ENCODE measurements at places on chromosomes 4 and X.

- DNase-seq: no peak
Observed at GRCh38 chr4:47733302-47734175, 104.3 kb downstream of the CORIN start.

DNA sequence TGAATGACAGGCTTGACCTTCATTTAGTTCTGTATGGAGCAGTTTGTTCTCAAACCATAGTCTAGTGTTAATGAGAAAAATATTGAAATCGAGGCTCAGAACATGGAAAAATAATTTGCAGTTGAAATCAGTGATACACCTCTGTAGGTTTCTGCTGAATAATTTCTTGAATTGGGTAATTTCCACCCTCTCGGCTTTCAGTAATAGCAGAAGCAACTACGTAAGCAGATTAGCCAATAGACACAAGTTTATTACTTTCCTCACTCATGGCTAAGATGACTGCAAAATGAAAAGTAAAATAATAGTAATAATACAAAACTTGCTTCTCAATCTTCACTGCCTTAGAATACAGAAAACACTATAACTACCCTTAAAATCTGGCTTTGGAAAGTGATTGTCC lies 46.0 kb downstream of the USP38 start:
- no peak for DNase-seq

DNA sequence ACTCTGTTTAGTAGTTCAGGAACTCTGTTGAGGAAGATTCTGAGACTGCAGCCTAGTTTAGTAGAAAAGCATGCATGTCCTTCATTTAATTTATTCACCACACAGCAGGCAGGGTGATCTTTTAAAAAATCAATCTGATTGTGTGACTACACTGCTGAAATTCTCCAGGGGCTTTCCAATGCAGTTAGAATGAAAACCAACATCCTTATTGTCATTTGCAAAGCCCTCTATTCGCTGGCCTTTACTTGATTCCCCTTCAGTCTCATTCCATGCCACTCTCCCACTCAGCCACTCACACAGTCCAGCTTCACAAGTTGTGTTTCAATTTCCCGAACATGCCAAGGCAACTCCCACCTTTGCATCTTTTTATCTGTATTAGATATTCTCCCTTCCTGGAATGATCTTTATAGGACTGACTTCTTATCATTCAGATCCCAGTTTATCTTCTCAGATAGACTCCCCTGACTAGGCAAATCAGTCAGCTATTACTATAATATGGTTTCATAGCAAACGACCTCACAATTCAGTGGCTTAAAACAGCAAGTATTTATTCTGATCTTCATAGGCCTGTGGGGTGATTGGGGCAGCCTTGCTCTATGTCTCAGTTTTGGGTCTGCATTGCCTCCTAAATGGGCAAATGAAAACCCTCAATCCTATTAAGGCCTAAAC lies 21.3 kb upstream of the FTHL17 start:
- no peak for DNase-seq

GRCh38 chr4:70849291-70849690 lies 9.6 kb upstream of the GRSF1 start:
- DNase-seq: no peak
